ENCODE measurements at places on chromosomes 12 and 14.

DNA sequence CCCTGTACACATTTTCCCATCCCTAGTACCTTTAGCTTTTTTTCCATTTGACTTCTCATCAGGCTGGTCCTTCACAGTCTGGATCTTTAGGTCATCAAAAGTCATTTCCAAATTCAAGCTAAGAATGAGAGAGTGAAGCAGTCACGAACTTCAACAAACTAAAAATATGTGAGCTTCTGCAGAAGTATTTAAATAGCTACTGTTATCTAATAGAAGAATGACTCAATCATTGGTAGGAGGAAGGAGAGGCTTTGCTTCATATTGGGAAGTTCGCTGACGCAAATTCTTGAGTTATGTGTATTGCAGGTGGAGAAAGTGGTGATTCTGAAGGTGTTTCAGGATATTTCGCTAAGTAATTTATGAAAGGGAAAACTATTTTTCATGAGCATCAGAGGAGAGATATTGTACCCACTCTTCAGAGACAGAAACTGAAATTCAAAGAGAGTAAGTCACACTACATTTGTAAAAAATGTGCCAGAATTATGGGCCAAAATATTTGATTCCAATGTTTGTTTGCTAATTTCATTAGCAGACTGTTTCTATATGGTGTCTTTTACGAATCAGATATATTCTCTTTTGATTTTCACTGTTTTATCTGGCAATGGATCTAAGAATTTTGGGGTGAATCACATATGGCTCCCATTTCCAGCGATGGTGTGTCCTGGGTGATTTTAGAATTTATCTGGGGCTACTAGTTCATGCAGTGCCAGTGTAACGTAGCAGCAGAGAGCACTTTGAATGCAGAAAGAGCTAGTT, at the start of gene OLR1:
Gene OLR1 (minus strand): TSS at position 160 of the 756 bp plus-strand sequence. CDS start 55 bp downstream, at position 105.
- DNase-seq = no peak

DNA sequence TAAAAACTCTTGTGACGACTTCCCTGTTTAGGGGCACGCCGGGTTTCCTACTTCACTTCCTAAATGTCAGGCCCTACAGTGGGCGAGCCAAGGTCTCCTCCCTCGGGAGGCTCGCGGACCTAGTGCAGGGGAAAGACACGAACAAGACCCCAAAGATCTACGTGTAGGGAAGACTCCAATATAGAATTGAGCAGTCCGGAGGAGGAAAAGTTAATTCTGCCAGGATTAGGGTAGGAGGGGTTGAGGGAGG, 564 bp downstream of the ATXN3 start:
- no peak for DNase-seq

- no peak for DNase-seq
Observed at GRCh38 chr14:20436363-20436755, 393 bp upstream of the KLHL33 start.

DNA sequence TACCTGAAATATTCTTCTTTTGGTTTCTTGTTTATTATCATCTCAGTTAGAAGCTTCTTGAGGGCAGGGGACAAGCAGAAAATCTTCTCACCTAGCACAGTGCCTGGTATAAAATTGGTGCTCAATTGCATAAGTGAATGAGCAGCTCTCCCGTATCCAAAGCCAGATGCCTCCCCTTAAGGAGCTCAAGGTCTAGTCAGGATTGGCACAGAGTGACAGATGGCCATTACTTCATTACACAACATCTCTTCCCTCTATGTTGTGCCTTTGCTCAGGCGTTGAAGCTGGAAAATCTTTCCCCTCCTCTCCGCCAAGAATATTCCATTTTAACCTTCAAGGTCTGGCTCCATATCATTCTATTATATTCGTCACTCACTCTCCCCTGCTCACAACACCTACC, 3.6 kb downstream of the SLC4A8 start:
- no peak for DNase-seq

DNA sequence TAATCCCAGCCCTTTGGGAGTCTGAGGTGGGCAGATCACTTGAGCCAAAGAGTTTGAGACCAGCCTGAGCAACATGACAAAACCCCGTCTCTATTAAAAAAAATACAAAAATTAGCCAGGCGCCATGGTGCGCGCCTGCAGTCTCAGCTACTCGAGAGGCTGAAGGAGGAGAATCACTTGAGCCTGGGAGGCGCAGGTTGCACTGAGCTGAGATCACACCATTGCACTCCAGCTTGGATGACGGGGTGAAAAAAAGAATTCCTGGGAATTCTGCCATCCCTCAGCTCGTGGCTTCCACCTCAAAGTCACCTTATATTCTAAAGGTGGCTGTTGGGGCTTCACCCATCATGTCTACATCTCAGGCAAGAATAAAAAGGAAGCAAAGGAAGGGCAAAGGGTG, 12.9 kb downstream of the BCL2L14 start:
- DNase-seq = no peak

DNA sequence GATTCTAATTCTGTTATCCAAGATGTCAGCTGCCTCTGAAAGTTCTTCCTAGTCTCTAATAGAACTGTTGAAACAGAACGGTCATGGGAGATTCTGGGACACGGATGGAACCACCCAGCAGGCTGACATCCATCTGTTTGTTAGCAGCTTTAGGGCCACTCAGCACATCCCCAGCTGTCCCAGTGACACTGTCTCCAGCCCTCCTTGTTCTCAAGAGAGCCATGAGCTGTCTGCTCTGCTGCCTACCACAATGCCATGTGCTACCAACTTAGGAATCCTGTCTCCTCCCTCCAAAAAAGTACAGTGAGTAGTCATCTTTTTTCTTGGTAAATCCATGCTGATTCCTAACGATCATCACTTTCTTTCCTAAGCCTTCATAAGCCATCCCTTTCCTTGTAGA, 130.5 kb downstream of the ZFP36L1 start:
- no peak for DNase-seq

- no peak for DNase-seq
Observed at GRCh38 chr12:13375583-13376345, 179.2 kb downstream of the EMP1 start.

- DNase-seq = no peak
Observed at GRCh38 chr12:133233006-133233405, 2.7 kb downstream of the ANHX start.

- no peak for DNase-seq
Observed at GRCh38 chr14:72925171-72925759, 999 bp upstream of the DCAF4 start.

GRCh38 chr12:131536337-131536736, 174.6 kb upstream of the SFSWAP start:
- DNase-seq = peak; percentile 58
